Non-pigmented ciliary epithelial cell (primary cell): ENCODE measurements at places on chromosomes 1 and 21.

DNA sequence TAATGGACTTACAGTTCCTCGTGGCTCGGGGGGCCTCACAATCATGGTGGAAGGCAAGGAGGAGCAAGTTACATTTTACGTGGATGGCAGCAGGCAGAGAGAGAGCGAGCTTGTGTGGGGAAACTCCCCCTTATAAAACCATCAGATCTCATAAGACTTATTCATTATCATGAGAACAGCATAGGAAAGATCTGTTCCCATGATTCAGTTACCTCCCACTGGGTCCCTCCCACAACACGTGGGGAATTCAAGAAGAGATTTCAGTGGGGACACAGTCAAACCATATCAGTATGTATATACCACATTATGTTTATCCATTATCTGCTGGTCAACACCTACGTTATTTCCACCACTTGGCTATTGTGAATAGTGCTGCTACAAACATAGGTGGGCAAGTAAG, 352.3 kb upstream of the B3GALT2 start:
- no peak for DNase-seq

GRCh38 chr1:51956528-51957509, 33.7 kb downstream of the RAB3B start:
- no peak for DNase-seq

DNA sequence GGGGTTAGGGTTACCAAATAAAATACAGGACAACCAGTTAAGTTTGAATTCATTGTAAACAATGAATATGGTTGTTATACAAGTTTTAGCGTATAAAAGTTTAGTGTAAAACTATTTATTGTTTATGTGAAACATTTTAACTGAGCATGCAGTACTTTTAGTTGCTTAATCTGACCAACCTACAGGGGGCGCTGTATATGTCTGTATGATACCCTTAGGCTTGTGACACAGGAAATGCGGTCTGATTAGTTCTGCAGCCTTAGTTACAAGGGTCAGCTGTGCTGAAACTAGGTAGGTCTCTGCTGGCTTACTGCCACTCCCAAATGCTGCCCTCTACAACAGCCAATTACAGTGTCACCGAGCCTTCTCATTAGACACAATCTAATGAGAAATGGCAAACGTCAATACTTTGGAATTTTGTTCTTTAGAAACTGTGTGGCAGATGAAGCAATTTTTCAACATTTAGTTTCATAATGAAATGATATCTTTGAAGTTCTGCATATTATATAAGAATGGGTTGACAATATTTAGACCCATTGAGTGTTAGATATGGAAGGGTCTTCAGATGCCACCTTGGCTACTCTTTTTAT, 56.2 kb downstream of the NTNG1 start:
- no peak for DNase-seq

GRCh38 chr21:39625211-39625895, 12.6 kb downstream of the B3GALT5 start:
- no peak for DNase-seq
